ENCODE measurements at places on chromosomes 11 and 22.

DNA sequence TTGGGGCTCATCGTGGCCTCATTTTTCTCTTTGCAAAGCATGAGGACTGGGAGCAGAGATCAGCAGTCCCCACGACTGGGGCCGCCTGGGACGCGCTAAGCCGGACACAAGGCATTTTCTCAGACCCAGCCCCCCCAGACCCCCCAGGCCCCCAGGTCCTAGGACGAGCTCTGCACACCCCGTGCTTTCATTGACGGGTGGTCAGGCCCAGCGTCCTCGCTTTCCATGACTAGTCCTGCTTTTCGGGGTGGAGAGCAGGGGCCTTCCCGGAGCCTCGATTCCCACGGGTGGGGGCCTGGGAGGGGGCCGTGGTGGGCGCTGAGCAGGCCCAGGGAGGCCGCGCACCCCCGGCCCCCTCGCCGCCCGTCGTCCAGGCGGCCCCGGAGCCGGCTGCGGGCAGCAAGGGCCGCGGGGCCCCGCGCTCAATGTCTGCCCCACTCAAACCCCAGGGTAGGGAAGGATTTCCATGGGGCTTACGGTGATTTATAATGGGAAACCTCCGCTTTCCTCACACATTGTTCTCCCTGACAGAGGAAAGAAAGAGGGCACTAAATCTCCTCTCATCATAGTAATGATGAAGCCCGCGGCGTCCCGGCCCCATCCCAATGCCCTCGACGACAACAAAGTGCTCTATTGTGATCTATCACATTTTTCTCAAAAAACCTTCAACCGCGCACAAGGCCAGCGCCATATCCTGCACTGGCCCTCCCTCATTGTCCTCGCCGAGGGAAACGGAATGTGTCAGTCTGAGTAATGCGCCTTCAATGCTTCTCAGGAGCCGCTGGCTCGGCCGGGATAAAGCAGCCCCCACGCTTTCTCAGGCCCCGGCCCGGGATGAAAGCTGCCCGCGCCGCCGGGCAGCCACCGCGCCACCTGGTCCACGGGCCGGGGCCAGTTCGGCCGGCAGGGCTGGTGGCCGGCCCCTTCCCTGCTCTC is 10.4 kb upstream of the LINC01488 start:
- DNase-seq = no peak

GRCh38 chr11:128519338-128519737 is 68.0 kb downstream of the ETS1 start:
- no peak for DNase-seq

DNA sequence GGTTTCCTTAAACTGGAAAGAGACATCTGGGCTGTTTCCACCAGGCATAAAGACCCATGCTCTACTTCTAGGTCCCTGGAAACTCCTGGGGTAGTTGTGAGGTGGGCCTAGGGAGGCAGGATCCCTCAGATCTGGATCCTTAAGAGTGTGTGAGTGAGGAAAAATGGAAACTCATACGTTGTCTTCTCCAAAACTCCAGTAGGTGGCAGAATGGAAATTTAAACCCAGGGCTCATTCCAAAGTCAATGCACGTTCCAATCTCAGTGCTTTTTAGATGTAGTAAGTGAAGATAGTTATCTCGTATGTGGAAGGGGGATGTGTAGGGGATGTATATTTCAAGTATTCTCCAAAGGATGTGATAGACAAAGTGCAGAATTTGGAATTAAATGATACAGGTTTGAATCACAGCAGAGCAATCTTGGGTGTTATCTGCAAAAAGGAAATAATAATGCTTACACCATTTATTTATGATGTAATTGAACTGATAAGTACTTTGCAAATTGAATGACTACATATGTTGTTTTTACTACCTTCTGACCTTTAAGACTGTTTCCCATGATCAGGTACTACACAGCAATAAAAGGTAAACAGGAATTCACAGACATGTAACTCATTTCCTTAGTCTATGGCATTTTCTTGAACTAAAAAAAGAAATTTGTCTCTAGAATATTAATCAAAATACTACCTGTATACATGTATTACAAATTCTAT is 13.1 kb upstream of the MMP1 start:
- DNase-seq = no peak

DNA sequence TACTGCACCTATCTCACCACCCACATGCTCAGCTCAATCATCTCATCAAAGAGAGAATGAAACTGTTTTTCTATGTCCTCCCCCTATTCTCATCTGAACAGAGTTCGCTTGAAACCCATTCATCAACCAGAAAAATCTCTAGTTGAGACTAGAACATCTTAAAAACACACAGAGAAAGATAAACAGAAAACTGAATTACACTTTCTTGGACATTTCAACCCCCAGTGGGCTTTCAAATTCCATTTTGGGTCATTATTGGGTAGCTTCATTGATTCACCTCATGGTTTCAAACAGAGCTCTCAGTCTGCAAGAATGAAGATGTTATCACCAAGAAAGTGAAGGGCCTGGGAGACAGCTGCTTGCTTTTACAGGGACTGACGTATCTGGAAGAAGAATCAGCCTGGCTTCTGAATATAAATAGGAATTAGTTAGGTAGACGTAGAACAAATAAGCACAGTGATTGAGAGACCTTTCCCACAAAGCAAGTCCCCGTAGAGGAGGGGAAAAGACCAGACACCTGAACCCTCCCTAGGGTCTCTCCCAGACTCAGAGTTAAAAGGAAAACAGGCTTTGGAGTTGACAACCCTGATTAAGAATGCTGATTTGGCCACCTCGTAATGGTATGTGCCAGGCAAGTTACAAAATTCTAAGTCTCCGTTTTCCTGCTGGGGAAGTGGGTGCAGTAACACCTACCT is 155.7 kb downstream of the BBOX1 start:
- no peak for DNase-seq

GRCh38 chr11:117421041-117421440 is 93.4 kb downstream of the CEP164 start:
- no peak for DNase-seq

- DNase-seq = no peak
Observed at GRCh38 chr11:83162377-83162776, 5.4 kb downstream of the PCF11 start.

- DNase-seq = no peak
Observed at GRCh38 chr11:9396752-9397151, 12.3 kb downstream of the IPO7 start.

DNA sequence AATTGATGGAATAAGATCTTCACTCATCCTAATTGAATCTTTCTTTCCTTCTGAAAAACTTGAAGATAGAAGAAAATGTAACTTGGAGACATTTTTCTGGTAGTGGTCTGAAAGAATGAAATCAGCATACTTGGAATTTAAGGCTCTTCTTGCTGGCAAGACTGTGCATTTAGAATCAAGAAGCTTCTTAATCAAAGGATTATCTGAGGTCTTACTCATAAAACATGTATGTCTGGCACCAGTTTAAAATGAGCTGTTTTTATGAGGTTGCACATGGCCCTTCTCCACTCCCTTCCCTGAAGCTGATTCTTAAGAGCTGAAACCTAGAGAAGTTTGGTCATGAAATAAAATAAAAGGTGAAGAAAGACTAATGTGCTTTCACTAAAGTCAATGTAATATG is 77.3 kb downstream of the ARHGEF12 start:
- DNase-seq = no peak

Measured in T-helper 9 cell (primary cell).